ENCODE measurements at places on chromosomes 11 and 22.
A peak's percentile ranks its signal among the peaks of the same experiment; 100 is the strongest.

- DNase-seq = no peak
These were observed 36.7 kb downstream of the LARGE1 start for GRCh38 chr22:33883561-33883960.

GRCh38 chr11:122439866-122440810 is 215.4 kb upstream of the UBASH3B start:
- DNase-seq = no peak

DNA sequence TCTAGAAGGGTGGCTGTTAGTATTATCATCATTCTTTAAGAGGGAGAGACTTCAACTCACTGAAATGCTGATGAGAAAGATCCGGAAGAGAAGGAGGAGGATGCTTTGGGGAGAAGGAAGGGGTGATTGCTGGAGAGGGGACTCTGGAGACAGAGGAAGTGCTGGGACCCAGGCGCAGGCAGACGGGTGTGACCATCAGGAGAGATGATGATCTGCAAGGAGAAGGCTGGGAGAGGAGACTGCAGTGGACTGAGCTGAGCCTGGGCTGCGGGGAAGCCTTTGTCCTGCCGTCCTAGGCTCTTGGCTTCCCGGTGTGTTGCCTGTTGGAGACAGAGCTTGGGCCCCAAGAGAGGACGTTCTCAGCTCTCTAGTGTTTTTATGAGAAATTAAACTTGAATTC is 22.6 kb downstream of the RASD2 start:
- no peak for DNase-seq

GRCh38 chr11:74929431-74930363 is 19.2 kb downstream of the XRRA1 start:
- peak; percentile 21 for DNase-seq

GRCh38 chr11:84847842-84848241 is 779.3 kb downstream of the DLG2 start:
- no peak for DNase-seq

GRCh38 chr22:47200273-47201051 is 438.0 kb downstream of the TBC1D22A start:
- no peak for DNase-seq

DNA sequence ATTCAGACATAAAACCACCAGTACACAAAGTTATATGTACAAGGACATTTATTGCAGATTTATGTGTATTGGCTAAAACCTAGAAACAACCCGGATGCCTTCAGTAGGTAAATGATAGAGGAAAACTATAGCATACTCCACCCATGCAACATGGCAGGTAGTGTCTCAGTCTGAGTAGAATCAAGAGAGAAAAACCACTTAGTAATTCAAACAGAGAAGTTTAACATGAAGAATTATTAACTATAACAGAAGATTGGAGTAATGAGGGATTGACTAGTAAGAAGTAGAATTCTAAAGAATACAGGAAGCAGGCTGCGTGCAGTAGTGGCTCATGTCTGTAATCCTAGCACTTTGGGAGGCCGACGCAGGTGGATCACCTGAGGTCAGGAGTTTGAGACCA is 16.2 kb upstream of the SPTY2D1 start:
- DNase-seq = no peak

DNA sequence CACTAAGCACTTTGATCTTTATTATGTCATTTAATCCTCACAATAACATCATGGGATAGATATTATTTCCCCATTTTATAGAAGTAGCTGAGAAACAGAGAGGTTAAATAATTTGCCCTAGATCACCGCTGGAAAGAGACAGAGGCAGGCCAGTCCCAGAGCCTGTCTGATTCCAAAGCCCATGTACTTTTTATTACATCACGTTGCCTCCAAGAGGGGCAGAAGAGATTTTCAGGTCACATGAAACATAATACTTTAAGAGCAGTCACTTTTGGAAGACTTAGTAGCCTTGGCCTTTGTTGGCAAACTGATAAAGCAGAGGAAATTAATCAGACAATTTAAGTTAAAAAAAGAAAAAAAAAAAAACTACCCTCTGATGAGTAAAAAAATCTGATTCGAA is 200.2 kb upstream of the ARHGAP20 start:
- no peak for DNase-seq

DNA sequence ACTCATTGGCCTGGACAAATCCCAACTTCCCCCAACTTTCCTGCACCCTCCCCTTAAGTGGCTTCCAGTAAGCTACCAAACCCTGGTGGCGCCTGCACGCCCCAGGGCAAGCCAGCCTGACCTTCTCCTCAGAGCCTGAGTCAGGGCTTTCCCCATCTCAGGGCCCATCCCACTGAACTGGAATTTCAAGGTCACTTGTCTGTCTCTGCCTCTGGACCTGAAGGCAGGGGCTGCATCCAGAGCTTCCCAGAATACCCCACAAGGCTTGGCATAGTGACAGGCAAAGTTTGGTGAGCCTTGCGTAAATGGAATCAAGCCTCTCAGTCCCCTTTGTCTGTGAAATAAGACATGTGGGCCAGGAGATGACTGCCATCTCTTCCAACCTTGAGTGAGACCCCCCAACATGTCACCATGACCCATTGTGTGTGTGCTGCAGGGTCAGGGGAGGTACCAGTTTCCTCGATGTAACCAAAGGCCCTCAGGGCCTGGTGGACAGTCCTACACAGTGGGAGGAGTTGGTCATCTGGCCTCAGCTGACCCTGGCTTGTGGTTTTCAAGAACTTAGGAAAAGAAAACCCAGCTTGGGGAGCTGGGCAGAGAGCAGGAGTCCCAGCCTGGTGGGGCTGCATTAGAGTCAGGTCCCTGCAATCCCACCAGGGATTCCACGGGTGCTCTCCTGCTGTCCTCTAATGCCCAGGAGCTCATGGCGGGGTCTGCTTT is 8.9 kb downstream of the ALX4 start:
- DNase-seq = no peak

DNA sequence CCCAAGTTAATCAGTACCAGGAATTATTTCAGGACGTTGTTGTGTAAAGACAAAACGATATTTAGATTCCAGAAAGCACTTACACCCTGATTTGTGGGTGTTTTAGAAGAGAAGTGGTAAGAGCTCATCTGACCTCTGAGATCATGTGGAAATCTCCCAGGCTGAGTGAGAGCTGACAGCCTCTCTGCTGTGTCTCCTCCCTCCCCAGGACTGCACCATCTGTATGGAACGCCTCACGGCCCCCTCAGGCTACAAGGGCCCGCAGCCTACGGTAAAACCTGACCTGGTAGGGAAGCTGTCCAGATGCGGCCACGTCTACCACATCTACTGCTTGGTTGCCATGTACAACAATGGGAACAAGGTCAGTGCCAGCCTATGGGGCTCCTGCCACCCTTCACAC is 20.0 kb downstream of the DTX4 start:
- no peak for DNase-seq

DNA sequence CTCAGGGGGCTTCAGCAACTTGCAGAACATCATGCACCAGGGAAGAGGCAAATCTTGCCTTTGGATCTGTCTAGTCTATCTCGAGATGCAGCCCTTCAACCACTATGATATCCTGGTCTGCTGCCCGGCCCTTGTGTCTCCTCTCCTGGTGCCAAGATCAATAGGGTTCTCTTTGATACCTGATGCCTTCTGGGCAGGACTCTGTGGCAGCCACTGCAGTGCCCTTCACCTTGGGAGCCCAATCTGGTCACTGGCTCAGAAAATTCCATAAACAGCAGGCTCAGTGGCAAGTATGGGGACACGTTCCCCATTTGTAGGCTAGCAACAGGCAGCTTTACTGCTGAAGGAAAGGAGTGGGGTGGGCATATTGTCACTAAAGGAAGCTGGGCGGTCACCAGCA is 23.4 kb downstream of the SYN3 start:
- DNase-seq = no peak

DNA sequence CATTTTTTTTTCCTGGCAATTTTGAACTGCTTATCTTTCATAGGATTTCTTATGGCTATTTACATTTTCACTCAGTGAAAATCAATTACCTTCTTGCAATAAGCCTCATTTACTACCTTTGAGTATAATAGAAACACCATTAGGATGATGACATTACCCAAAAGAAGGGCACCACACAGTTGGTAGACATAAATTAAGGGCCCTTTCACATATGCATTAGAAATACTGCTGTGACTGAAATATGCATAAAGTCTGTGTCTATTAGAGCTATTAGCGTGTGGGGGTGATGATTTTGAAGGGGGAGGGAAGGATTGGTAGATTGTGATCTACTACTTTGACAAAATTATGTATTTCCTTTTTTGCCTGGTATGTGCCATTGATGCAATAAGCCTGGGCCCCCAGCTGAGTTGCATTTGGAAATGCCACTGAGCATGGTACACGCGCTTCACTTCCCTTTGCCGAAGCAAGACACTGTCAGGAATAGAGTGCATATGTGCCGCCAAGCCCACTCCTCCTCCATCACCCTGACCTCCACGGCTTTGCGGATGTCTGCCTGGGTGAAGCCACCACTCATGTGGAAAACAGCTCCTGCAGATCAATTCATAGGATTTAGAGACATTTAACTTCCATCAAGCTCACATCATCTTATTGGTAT is 339.3 kb downstream of the DCDC1 start:
- DNase-seq = no peak

DNA sequence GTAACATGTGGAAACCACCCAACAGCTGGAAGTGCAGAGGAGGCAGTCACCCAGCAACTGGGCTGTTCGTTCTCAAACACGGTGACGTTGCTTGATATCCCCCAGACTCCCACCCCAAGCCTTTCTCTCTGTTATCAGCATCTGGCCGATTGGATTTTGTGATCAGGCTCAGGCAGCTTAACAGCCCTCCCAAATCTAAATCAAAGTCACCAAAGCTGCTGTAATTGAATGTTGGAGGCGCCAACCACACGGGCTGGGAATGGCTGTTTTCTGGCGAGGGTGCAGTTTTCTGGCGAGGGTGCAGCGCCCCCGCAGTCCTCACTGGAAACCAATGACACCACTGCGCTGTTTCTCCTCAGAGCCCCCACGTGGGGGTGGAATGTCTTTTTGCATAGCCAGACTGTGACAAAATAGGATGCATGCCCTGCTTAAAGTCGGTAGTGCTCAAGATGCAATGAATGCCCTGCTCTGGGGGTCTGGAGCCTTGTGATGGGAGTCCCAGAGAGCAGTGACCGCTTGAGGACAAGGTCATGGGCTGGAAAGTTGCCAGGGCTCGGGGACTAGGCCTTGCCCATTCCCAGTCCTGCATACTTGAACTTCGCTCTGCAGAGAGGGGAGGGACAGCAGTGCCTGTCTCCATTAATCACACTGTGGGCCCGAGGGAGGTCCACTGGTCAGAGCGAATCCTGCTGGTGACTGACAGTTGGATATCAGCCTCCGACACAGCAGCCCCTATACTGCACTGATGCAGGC is 105.3 kb downstream of the MORC2 start:
- no peak for DNase-seq

GRCh38 chr22:40313007-40313406 is 33.3 kb upstream of the ADSL start:
- no peak for DNase-seq

- DNase-seq = no peak
These were observed 44.1 kb upstream of the TPBGL start for GRCh38 chr11:75196426-75196825.

GRCh38 chr11:58866788-58867187 is 22.3 kb upstream of the GLYATL2 start:
- DNase-seq = no peak

GRCh38 chr11:67687986-67688385 is 13.6 kb upstream of the ALDH3B2 start:
- DNase-seq = no peak

GRCh38 chr11:45489281-45489905 is 176.0 kb downstream of the CHST1 start:
- no peak for DNase-seq

DNA sequence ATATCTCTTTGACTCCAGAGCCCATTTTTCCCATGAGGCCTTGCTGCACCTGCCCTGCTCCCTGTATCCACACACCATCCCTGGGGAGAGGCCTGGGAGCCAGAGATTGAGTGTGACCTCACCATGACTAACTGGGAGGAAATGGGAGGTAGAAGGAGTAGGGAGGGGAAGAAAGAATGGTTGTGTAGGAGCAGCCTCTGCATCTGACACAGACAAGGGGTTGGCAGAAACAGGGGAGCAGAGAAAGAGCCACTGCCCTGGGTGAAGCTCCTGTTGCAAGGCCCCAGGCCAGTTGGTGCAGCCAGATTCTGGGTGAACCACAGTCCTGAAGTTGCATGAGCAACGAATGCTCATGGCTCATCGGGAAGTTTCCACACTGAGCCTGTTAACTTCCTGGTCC is 32.4 kb downstream of the POU2F3 start:
- no peak for DNase-seq

- no peak for DNase-seq
These were observed 6.2 kb downstream of the TPBGL start for GRCh38 chr11:75246671-75247350.

DNA sequence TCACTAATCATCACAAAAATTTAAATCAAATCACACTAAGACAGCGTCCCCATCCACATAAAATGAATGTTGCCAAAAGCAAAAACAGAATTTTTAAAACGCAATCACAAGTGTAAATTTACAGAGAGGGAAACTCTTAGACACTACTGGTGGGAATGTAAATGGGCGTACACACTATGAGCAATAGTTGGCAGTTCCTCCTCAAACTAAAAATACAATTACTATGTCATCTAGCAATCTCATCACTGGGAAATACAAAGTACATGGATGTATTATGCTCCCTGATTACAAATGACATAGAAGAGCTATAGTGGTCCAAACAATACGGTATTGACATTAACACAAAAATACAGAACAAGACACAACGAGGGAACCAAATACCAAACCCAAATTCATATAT is 8.7 kb upstream of the RGL4 start:
- no peak for DNase-seq

DNA sequence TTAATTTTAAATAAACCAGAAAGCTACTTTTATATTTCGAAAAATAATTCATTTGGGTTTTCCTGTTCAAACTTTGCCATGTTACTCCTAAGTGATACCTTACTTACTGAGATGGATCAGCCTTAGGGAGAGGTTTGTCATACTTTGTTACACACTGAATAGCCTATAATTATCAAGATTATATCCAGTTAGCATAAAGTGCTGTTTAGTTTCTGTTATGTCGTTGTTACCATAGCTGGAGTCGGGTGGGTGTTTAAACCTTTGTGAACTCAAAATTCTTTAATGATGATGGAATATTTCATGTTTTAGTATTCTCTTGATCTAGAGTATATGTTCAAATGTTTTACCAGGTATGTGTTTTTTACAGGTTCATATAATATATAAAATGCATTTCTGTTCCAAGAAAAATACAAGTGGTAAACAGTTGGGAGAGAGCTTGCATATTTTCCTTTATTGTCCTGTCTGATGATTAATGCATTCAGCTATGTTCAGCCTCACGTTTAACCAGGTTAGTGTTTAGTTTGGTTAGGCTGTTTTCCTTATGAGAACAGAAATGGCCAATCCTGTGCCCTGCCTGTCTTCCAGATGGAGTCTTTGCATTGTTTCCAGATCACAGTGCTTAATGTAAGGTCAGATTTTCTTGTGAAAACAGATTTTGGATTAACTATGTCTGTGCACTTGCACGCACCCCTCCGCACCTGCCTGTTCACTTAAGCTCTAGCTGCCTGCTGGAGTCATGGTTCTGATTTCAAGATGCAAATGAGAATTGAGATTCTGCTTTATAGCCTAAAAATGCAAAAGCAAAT is 105.6 kb downstream of the ATXN10 start:
- DNase-seq = no peak
